A673 (cell line): ENCODE measurements at places on chromosomes 7 and 10. TPM values are rescaled to one million over a fixed set of nuclear protein-coding genes. Genes with fewer than 3 reads are reported as not detected.

Gene RABGEF1
- total RNA-seq: 16.9 and 20.0 TPM in 2 replicates

Gene LRGUK
- total RNA-seq: 0.54 and 0.74 TPM in 2 replicates

Gene PRLHR
- total RNA-seq: not detected in 2 replicates

Gene BAG3
- 56.5 and 57.6 TPM in 2 replicates for total RNA-seq

Gene OR2A12
- total RNA-seq: not detected in 2 replicates

Gene OR2A5
- total RNA-seq: not detected in 2 replicates

Gene GBX1
- total RNA-seq: not detected in 2 replicates

Gene HACD1
- total RNA-seq: 13.6 and 14.1 TPM in 2 replicates

Gene ANKRD30A
- not detected in 2 replicates for total RNA-seq

Gene ASNS
- 104 and 184 TPM in 2 replicates for total RNA-seq

DNA sequence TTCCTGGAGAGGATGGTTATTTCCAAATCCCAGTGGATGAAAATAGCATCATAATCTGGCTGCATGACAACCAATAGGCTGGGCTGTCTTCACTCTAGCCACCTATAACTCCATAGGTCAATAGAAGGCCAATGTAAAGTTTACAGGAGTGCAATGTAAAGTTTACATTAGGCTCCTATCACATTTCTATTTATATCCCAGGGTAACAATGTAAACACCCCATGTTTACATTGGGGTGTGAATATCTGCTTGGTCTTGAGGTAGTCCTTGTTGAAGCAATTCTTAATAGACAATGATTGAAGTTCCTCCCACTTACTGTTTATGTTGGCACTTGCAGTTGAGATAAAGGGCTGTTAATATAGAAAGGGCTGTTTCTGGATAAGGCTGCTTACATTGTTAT is 21.5 kb downstream of the CH25H start:
- no peak for DNase-seq

DNA sequence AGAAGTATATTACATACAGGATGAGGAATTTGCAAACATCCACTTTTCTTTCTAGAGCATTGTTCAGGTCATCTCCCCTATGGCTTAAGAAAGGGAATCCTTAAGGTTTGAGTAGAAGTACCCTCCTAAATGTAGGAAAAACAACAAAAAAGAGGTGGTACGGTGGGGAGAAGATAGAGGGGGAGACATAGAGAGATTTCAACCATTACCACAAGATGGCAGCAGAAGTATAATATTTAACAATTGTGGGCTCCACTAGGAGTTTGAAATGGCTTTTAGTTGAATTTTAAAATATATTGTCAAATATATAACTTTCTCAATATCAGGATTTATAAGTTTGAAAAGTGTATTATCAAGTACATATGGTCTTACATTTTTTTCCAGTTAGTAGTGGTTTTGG is 72.7 kb upstream of the PRKG1 start:
- peak; percentile 43 for DNase-seq

- DNase-seq: peak; percentile 78
Observed at GRCh38 chr7:141012044-141012685, 2.6 kb downstream of the MRPS33 start.

DNA sequence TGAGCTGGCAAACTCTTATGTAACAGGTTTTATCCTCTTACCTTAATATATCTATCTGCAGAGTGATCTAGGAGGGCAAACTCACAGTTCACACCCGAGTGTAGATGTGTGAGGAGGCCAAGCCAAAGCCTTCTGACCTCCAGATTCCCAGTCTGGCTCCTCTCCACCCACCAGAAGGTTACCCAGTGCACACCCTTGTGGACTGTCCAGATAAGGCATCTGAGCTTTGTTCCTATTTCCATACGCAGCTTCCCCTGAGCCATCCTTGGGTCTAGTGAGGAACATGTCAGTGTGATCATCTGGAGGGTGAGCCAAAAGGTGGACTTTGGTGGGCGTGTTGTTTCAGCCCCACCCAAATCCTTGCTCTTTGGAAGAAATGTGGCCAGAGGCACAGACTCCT is 203.0 kb upstream of the MEOX2 start:
- DNase-seq: peak; percentile 48
